ENCODE measurements at places on chromosomes 6 and 20.

DNA sequence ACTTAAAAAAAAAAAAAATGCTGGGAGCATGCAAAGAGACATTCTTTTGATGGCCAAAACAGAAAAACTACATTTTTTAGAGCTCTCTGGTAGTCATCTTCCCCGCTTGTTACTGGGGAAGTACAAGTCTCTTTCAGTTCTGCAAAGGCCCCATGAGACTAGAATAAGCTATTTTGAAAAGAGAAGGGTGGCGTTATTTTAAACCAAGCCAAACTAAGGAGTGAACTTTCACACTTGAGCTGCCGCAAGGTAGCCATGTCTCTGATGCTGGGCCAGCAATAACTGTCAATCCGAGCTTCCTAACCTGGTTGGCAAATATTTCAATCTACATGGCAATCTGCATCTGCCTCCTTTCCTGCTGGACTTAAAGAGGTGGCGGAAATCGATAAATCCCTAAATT, 96.7 kb downstream of the L3MBTL3 start:
- DNase-seq, result no peak

DNA sequence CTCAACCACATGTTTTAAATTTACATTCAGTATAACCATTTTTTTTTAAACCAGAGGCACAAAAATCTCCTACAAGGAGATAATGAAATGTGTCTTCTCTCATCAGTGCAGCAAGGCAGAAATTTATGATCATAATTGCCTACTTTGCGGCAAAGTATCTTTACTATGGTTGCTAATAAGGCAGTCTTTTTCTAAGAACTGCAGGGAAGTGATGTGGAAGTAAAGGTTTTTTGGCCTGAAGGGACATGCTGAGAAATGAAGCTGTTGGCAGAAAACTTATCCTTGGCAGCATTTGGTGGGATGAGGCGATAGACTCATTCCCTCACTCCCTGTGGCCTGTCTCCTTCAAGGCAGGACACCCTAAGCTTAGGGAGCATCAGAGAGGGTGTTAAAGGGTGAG, 48.7 kb downstream of the SCGN start:
- no peak for DNase-seq

DNA sequence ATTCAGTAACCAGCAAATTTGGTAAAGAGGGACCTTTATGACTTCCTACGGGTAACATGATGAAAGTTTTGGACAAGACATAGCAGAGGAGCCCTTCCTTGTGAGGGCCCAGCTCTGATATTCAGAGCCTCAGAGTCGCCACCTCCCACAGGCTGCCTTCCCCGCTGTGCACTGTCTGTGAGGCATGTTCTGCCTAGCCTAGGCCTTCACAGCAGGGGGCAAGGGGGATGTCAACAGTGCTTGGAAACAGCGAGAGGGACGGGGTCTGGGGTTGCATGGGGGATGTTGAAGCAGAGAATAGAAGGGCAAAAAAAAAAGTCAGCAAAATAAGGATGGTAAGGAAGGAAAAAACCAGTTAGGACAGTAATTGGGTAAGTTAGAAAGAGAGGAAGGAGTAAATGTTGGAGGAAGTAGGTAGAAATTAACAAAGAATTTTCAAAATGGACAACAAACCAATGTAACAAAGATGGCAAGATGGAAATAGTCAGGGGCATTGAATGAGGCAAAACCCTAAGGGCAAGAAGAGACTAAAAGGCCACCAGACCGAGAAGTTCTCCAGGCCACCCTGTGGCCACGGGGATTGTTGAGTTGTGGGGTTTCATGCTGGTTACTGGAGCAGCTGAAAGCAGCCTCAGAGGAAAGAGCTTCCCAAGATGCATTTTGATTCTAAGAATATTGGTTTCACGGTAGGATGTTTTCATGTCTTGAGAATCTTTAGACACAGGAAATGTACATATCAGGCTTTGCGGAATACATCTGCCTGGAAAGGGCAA, 139.8 kb downstream of the LY86 start:
- DNase-seq, result no peak

DNA sequence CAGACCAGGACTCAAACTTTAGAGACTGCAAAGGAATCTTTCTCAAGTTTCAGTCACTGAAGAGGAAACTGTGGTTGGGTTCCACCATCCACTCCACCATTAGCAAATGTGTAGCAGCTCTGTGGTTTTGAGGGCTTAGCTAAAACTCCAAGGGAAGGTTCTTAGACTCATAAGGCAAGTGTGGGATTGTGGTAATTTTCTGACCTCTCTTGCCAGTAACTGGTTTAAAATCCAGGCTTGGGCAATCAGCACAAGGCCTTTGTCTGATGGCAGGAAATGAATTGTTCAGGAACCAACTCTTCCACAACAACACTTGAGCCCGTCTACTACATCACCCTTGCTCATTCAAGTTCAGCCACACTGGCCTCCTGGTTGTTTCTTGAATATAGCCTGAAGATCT, 68.6 kb upstream of the FBXL4 start:
- no peak for DNase-seq

DNA sequence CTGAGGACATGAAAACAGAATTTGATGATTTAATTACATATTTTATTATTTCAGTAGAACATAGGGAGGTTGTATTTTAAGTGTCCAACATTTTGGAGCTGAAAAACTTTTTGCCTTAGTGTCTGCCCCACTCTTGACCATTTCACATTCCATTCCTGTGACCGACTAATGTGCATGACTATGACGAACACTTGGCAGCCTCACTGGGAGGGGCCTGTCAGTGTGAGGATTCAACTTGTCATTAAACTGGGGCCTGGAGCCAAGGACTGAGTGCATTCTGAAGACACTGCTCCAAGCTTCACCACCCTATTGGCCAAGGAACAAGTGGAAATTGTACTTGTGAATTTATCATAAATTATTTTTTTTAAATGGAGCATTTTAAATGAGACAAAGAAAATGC, 661.3 kb downstream of the BCKDHB start:
- DNase-seq, result no peak

DNA sequence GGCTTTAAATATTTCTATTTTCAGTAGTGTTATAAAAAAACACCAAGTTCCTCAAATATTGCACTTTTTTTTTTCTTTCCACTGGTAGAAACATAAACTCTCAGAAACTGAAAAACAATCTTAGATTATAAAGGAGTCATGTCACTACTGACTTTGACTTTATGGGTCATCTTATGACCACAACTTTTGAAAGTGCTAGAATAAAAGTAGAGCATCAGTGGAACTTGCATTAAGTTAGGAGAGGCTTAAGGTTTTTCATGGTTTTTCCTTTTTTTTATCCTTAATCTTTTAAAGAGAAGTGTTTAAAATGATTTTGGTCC, 56.6 kb upstream of the SUPT3H start:
- no peak for DNase-seq

- DNase-seq, result no peak
Observed at GRCh38 chr20:33178726-33179125, 10.8 kb downstream of the BPIFA2 start.

- no peak for DNase-seq
Observed at GRCh38 chr6:100968949-100969348, 87.8 kb upstream of the ASCC3 start.

DNA sequence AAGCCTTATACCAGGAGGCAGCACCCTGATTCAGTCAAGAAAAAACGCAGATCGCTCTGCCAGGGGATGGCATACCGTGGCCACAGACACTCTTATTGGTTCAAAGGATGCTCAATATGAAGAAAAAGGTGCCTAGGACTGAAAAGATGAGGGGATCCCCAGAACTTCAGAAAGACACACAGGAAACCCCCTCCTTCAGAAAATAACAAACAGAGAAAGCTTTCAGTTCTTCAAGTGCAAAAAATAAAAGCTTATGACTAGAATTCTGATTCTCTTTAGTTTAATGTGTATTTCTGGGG, 17.7 kb upstream of the MYB start:
- DNase-seq, result peak; percentile 39

DNA sequence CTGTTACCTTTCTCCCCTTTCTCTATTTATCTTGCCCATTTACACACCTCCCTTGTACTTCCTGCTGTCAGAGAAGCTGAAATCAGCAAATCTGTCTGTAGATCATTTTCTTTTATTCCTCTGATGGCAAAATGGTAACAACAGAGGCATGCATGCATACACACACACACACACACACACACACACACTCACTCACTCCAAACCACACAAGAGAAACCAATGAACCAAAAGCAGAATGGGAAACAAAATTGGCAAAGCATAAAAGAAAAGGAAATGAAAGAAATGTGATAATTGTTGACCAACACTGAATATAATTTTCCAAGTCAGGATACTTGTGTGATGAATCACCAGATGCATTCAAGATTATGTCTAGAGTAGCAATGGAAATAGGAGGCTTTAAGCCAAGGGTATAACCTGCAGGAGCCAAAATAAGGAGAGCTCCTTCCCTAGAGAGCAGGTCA, 172.4 kb downstream of the PLCB4 start:
- no peak for DNase-seq

DNA sequence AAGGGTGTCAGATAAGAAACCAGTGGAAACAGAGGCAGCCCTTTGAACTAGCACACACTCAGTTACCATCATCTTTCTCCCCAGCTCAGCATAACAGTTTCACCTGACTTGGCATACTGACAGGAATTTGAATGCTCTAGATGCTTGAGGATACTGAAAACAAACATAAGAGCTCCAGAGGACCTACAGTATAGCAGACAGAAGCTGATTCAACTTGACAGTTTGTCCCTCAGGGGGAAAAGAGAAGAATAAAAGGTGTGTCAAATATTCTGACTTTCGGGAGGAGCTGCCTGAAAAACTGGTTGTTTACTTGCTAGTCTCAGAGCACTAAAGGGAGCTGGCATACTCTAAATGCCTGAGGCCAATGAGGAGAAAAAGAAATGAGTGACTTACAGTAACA, 35.1 kb downstream of the EYS start:
- DNase-seq, result no peak

GRCh38 chr6:24680582-24680981, 13.7 kb downstream of the ACOT13 start:
- DNase-seq, result no peak

GRCh38 chr20:1087311-1087905, 31.0 kb upstream of the PSMF1 start:
- DNase-seq, result no peak

DNA sequence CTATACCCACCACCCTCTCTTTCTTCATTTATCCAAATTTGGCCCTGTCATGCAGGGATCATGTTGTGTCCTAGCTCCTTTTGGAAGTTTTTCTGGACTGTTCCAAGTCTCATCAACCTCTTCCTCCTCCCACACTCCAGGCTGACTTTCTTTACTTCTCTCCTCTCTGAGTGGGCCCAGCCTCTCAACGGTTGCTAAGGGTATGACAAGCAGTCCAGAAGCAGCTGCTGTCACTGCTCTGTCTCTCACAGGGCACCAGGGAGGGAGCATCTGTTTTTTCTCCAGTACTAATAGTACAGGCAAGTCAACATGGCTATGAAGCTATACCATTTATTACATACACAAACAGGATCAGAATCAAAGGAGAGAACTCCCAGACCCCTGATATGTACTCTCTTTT, 8.2 kb downstream of the NT5DC1 start:
- DNase-seq, result no peak

GRCh38 chr6:7673063-7673536, 52.8 kb upstream of the BMP6 start:
- DNase-seq, result no peak

DNA sequence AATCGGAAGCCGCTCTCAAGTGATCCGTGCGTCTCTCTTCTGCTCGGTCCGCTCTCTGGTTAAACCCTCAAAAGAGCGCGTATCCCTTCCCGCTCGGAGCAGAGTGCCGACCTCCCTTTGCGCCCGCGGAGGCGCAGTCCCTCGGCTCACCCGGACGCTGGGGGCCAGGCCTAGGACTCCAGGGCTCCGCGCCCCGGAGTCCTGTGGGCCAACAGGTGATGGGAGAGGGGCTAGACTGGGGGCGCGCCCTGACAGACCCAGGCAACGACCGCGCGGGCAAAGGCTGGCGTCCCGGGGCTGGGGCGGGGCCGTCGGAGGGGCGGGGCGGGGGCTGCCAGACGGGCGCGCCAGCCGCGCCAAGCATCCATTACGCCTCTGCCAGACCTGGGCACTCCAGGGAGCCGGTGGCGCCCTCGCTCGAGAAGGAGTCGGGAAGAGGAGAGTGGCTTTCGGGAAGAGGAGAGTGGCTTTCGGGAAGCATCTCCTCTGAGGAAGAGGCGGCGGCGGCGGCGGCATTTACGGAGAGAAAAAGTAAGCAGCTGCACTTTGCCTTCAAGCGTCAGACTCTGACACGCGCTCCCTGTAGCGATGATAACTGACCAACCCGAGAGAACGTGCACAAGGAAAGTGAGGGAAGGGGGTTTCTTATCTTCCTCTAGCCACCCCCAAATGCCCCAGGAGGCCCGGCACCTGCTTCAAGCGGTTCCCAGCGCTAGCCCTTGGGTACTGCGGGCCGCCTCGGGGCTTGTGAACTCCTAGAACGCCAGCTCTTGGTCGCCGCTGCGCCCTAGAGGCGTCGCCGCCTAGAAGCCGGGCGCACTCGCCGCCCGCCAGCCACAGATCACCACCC, 2.6 kb downstream of the EPHA7 start:
- no peak for DNase-seq

GRCh38 chr6:129730477-129731165, 20.6 kb upstream of the ARHGAP18 start:
- DNase-seq, result peak; percentile 19

DNA sequence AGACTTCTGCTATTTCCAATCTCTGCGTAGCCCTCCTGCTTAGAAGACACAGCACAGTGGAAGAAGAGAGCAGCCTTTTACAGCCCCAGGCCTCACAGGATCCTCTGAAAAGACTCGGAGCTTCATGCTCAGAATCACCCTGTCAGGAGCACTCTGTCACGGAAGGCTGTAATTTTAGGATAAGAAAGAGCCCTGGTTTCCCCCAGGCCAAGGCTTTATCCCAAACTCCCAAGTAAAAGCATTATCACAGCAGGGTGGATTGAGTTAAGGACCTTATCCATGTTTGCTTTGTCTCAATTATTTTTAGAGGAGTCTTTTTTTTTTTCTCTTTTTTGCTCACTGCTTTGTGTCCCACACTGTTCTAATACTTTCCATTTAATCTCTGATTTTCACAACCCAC, 39.2 kb downstream of the ANKS1A start:
- DNase-seq, result no peak

GRCh38 chr6:168525114-168525513, 84.1 kb downstream of the SMOC2 start:
- no peak for DNase-seq

- no peak for DNase-seq
Observed at GRCh38 chr6:53982366-53983050, 128.7 kb upstream of the MLIP start.

DNA sequence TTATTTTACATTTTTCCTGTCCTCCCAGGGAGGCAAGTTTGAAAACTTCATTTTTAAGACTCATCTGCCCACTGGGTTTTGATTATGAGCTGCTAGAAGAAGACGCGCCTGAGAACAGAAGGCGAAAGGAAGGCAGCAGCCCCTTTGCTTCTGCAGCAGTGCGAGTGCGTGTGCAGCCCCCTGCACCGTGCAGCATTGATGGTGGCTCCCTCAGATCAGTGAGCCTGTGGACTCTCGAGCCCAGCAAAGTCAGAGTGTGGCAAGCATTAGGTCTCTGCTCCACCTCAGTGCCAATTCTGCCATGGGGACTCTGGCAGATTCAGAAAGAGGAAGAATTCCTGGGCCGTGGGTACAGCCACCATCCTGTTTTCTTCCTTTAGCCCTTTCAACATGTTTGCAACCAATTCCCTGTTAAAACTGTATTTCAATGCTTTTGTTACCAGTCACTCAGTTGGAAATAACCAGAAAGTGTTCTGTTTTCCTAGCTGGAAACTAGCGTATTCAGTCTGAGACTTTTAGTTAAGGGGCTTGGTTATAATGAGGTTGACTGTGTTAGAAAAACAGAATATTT, 134.8 kb upstream of the OGFRL1 start:
- no peak for DNase-seq

Data from activated gamma-delta T cell treated with Interleukin-2 at 50 U/mL for 16 hours (primary cell).